ENCODE measurements at places on chromosomes 5 and 9. TPM values are rescaled to one million over a fixed set of nuclear protein-coding genes. Genes with fewer than 3 reads are reported as not detected.

DNA sequence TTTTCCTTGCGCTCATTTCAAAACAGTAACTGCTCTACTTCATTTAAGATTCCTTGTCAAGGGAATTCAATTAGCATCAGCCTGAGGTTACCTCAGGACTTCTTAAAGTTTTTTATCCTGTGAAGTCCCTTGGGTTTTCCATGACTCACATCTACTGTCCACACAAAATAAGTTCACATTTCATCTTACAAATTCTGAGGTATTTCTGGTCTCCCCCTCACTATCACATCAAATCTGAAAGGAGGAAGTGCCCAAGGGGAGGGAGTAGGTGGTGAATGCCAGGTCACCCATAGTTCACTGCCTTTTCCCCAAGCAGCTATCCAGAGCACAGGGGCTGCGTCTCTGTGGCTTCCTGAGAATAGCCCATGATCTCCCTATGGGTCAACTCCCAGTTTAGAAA, 227.1 kb upstream of the NREP start:
- DNase-seq, result no peak

DNA sequence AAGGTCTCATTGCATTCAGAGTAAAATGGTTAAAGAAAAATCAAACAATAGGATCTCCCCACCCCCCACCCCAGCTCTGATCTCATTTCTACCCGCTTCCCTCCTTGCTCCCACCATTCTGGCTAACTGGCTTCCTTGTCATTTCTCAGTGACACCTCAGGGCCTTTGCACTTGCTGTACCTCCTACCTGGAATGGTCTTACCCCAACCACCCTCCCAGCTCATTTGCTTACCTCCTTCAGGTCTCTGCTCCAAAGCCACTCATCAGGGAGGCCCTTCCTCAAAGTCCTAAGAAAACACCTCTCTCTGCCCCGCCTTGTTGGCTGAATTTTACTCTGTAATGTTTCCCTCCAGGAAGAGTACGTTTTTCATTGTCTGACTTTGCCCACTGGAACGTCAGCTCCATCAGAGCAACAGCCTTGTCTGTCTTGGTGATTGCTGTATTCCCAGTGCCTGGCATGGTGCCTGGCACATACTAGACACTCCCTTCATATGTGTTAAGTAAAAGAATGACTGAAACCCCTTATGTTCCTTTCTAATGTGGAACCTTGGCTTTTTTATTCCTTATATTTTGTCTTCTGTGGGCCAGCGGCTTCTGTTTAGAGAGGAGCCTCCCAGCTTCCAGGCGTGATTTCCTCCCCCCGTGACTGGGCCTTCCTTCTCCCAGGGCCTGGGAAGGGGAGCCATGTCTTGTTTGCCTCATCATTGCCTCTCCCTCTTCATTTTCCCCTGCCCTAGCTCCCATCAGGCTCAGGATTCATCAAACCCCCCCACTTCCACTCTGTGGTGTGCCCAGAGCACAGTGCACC, 26.9 kb downstream of the NEURL1B start:
- DNase-seq, result no peak

The LRRTM2 gene
- 0.07 TPM for total RNA-seq

The CCL27 gene
- not detected for total RNA-seq

DNA sequence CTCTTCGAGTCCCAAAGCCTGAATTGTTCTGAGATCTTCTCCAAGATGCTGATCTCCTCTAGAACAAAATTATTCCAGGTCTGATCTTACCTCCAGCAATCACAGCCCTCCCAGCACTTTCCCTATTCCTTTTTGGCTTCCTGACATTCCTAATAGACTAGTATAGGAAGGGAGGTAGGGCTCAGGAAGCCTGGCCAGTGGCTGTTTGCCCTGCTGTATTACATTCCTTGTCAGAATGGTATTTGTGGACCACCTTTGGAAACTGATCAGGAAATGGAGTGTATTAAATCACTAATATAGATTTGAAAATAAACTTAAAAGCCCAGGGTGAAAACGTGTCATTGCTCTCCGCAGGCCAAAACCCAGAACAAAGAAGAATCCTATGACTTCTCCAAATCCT, 74.3 kb upstream of the ENTREP1 start:
- no peak for DNase-seq

DNA sequence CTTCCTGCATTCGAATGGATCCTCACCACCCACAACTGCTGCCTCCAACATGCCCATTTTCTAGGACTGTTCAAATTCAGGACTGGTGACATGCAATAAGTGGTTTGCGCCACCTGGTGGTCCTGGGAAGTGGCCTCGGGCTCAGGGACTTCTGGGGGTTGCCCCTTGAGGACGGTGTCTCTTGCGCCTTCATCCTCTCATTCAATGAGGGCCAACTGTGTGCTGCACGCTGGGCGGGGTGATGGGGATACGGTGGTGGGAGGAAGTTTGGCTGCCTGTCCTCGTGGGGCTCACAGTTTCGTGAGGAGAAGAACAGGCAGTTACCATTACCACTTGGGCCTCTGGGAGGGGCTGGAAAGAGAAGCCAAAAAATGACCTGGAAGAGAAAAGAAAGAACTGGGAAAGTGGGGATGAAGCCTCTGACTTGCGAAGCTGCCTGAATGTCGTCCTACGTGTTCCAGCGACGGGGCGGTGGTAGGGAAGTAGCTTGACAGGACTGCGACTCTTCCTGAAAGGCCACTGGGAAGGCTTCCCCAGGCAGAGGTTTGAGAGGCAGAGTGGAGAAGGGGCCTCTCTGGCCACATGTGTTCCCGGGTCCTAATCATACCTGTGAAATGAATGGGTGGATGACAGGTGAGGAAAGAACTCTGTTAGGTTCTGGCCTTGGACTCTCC, 49.0 kb downstream of the PSD2 start:
- peak; percentile 57 for DNase-seq

- DNase-seq, result no peak
Measured at GRCh38 chr9:104322596-104322995, 181.5 kb upstream of the OR13F1 start.

DNA sequence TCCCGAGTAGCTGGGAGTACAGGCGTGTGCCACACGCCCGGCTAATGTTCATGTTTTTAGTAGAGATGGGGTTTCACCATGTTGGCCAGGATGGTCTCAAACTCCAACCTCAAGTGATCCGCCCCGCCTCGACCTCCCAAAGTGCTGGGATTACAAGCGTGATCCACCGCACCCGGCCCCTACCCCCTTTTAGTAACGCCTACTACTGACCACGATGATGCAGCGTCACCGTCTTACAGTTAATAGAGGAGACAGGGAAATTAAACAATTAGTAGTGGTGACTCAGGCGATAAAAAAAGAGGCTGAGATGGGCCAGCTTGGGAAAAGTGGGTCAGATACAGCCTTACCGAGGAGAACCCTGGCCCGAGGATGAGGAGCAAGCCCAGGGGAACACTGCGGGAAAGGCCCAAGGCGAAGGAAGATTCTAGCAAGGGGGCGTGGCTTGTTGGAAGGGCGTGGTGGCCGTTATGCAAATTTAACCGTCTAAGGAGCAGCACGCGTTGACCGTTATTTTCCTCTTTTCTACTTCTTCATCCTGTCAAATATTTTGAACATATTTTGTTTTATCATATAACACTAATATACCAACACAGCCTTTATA, 1.6 kb upstream of the SETX start:
- DNase-seq, result no peak

The WDR38 gene
- total RNA-seq, result not detected

DNA sequence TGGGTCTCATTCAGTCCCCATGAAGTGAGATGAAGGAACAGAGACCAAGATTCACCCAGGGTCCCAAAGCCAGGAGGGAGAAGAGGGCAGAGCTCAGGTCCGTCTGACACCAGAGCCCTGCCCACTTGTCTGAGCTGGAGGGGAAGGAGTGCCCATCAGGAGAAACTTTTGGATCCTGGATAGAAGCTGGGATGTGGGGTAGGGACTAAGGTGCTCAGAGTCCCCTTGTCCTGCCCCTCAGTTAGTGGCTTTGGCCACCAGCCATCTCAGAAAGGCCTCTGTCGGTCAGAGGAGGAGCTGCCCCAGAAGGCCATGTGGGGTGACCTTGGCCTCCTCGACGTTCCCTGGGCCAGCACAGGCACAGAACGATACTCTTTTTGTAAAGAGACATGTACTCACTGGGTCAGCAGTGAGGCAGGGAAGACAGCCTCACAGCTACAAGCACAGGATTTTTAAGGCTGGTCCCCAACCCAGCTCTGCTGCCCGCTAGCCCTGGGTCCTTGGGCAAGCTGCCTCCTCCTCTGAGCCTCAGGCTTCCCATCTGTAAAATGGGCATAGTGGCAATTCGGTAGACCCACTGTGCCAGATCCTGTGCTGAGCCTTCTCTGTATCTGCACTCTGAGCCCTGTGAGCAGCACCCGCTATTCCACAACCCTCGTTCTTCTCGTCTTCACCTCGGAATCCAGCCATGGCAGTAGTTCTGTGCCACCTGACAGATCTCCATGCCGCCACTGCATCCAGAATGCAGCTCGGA, 49.4 kb downstream of the C9orf50 start:
- DNase-seq, result no peak

GRCh38 chr5:29516224-29516623, 1677.3 kb upstream of the CDH6 start:
- no peak for DNase-seq

GRCh38 chr9:133106511-133107244, 14.4 kb downstream of the RALGDS start:
- no peak for DNase-seq

The MZB1 gene
- total RNA-seq, result 47.1 TPM

GRCh38 chr5:174717826-174718455, 6.4 kb upstream of the MSX2 start:
- DNase-seq, result no peak

The STARD4 gene
- total RNA-seq, result 32.2 TPM

GRCh38 chr9:125008599-125008998, 67.7 kb upstream of the GOLGA1 start:
- DNase-seq, result no peak

GRCh38 chr5:24161559-24161958, 483.2 kb downstream of the CDH10 start:
- DNase-seq, result no peak
